ENCODE measurements at places on chromosomes 7 and 10.

GRCh38 chr10:82826132-82826531 lies 951.1 kb downstream of the NRG3 start:
- no peak for DNase-seq

GRCh38 chr10:4635883-4636282 lies 190.1 kb upstream of the AKR1E2 start:
- no peak for DNase-seq

DNA sequence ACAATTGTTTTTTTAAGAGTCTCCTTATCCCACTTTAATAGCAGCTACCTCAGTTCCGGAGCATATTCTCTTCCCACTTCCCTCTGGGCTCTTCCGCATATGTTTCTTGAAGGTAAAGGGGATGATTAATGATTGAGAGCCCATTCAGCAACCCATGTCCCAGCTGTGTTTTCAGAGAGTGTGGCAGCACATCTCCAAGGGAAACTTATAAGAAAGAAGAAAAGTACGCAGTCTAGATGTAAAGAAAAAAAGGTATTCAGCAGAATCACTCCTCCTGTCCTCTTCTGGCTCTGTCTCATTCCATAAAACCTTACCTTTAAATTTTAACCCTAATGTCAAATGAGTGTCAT lies 9.7 kb upstream of the ANKRD7 start:
- no peak for DNase-seq

DNA sequence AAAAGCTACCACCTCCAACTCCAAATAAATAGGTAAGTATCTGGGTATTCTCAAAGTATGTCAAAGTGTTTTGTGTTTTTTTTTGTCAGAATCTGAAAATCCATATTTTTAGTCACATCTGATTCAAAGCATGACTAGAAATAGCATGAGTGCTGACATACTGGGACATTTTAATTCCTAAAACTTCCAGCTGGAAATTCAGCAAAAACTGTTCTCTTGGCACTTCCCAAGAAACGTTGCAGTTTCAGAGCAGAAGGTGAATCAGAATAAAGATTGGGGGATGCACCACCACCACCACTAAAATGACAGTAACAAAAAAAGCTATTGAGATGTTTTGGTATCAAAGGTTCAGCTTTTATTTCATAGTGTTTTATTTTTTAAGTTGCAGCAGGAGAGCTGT lies 724.6 kb upstream of the CELF2 start:
- DNase-seq = no peak

Data from HS-27A (cell line).